Naive thymus-derived CD8-positive, alpha-beta T cell (primary cell): ENCODE measurements at places on chromosomes 5 and 9.
A peak's percentile ranks its signal among the peaks of the same experiment; 100 is the strongest.

DNA sequence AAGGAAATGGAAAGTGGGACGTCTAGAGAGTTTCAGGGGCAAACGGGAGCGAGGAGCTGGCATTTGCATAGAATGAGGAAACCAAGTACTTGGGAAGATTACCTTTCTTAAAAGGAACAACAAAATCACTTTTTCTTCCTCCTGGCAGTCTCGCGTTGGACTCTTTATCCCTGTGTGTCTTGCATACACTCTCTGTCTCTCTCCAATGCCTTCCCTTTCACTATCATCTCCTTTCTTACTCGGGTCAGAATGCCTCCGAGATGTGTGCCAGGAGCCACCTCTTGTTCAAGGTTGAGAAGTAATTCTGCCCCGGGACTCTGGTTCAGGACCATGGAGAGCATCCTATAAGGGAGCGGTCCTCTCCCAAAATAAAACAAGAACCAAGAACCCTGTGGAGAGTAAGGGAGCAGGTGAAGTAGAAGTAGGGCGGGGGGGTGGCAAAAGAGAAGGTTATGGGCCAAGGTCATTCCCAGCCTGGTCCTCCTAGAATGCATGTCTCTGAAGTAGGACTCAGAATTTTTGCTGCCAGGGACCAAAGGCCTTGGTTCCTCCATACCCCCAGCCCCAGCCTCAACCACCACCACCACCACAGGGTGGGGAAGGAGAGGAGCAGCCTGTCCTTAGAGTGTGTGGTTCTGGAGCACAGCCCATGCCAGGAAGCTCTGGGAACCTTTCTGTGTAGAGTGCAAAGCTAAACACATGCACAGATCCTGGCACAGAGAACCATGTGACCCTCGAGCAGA, 72.1 kb upstream of the ARAP3 start:
- DNase-seq = no peak

GRCh38 chr9:107283623-107284616, 841 bp downstream of the RAD23B start:
- peak; percentile 64 for DNase-seq

DNA sequence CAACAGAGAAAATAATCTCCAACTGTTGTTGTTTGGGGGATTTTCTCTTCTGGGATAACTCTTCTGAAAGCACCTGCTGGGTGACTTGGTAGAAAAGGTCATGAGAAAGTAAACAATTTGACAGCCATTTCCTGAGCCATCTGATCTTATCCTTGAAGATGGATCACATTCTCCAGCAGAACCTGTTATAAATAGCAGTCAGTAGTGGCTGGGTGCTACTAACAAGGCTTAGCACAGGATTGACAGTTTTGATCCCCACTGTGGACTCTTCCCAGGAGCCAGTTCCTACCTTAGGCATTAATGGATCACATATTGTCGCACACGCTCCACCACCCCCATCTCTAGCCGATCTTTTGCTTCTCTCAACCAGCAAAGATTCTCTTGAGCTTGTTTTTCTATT, 220.2 kb downstream of the PLK2 start:
- DNase-seq = no peak

DNA sequence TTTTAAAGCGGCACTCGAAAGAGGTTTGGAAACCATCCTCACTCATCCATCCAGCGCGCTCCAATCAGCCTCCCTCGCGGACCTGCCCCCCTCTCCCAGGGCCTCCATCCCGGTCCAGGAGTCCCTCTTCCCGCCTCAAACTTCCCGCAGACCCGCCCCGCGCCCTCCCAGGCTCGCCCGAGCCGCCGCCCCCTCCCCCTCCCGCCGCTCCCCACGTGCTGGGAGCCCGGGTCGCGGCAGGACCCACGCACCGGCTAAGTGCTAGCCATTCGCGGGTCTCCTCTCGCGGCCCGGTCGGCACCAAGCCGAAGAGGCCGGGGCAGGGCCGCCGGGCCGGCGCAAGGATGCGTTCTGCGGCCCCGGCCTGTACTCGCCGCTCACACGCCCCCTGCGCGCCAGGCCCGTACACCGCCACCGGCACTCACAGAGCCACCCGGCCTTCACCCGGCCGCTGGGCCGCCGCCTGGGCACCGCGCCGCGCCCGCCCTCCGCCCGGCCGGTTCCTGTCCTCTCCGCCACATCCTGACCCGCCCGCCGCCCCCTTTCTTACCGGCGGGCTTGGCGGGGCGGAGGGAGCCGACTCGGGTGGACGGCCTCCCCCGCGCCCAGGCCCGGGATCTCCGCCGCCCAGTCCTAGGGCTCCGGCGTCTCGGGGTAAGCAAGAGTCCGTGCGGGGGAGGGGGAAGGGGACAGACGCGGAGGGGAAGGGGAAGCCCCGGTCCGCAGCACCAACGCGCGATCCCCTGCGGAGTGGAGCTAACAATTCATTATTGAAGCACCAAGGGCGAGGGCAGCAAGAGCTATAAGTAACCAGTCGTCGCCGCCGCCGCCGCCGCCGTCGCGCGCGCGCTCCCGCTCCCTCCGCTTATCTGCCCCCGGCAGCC, 576 bp downstream of the CHD1 start:
- peak; percentile 41 for DNase-seq

- no peak for DNase-seq
Observed at GRCh38 chr5:89330140-89330539, 447.2 kb upstream of the MEF2C start.

- no peak for DNase-seq
Observed at GRCh38 chr9:126144196-126144595, 182.4 kb upstream of the MVB12B start.
